ENCODE measurements at places on chromosomes 4 and X.

- DNase-seq = no peak
These were observed 92.2 kb downstream of the DCHS2 start for GRCh38 chr4:154399259-154399974.

GRCh38 chr4:100062921-100063320, 112.8 kb upstream of the H2AZ1 start:
- no peak for DNase-seq

DNA sequence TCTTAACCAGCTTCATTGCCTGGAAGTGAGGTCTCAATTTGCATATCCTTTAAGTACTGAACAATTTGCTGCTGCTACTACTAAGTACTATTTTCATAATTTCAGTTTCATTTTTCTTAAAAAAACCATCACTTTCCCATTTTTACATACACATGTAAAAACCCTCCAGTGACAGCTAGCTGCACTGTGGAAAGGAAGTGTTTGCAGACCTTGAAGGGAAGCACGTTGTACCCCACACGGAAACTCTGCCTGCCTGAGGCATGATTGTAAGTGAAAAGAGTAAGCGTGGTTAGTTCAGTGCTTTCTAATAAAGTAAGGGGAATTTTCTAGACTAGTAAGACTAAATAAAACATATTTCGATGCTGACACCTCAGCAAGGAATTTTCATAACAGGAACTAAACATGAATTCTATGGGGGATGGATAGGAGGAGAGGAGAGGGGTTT, 103.6 kb downstream of the RAPGEF2 start:
- no peak for DNase-seq

- DNase-seq = no peak
These were observed 999.9 kb downstream of the GLUD2 start for GRCh38 chrX:122047261-122047660.

DNA sequence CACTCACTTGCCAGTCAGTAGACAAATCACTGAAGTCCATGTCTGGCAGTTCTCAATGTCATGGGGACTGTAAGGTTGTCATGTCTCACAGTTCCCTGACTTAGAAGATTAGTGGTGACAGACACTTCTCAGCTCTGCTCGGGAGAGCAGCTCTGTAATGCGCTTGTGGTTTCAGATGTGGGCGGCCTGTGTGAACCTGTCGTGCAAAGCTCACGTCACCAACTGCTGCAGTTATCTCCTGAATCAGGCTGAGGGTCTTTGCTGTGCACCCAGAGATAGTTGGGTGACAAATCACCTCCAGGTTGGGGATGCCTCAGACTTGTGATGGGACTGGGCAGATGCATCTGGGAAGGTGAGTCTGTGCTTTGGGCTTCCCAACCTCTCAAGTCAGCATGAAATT, at the start of gene IL9R:
TSS of gene IL9R (plus strand) at position 261 of the 400 bp plus-strand sequence. CDS start at position 325, 64 bp downstream.
- no peak for DNase-seq

- DNase-seq = peak; percentile 89
These were observed 14.7 kb upstream of the ANXA5 start for GRCh38 chr4:121711263-121712000.

- DNase-seq = no peak
These were observed 56.6 kb downstream of the SPRY1 start for GRCh38 chr4:123453061-123453680.

DNA sequence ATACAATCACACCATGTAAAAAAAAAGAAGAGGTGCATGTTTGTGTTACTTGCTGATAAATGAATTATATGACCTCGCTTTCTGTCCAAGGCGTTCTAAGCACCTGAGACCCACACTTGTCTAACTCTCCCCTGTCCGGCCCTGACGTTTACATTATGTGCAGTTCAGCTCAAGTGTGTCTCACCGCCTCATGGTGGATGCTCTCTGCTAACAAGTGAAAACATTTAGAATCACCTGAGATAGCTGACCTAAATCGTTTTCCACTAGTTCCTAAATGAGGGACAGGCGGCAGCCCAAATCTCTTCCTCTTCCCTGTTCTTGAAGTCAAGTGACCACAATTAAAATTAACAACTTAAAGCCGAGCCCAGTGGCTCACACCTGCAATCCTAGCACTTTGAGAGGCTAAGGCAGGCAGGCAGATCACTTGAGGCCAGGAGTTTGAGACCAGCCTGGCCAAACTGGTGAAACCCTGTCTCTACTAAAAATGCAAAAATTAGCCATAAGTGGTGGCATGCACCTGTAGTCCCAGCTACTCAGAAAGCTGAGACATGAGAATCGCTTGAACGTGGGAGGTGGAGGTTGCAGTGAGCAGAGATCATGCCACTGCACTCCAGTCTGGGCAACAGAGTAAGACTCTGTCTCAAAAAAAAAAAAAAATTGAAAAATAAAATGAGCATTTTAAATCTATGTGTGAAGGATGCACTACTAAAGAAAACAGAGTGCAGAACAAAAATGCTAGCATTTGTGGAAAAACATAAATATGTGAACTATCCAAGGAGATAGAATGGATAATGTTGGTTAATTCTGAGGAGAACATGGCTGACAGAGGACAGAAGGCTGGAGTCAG, 3.9 kb upstream of the TIFA start:
- no peak for DNase-seq

GRCh38 chr4:26048378-26048882, 134.4 kb downstream of the SMIM20 start:
- DNase-seq = peak; percentile 74

- no peak for DNase-seq
These were observed 17.3 kb upstream of the CSTF2 start for GRCh38 chrX:100802843-100803242.

GRCh38 chr4:185192059-185192458, 11.7 kb downstream of the CFAP97 start:
- DNase-seq = no peak

- DNase-seq = no peak
These were observed 281.3 kb downstream of the PTTG2 start for GRCh38 chr4:38241541-38241940.

- no peak for DNase-seq
These were observed 545.3 kb upstream of the GRID2 start for GRCh38 chr4:91758487-91758886.

DNA sequence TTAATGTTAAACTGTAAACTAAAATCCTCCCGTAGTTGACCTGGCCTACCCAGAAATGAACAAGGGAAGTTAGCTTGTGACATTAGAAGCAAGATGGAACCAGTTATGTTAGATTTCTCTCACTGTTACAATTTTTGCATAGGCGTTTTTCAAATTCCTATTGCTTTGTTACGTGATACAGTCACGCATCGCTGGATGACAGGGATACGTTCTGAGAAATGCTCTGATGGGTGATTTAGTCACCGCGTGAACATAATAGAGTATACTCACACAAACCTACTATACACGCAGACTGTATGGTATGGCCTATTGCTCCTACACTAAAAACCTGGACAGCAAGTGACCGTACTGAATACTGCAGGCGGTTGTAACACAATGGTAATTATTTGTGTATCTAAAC, 46.7 kb upstream of the PUDP start:
- DNase-seq = no peak

DNA sequence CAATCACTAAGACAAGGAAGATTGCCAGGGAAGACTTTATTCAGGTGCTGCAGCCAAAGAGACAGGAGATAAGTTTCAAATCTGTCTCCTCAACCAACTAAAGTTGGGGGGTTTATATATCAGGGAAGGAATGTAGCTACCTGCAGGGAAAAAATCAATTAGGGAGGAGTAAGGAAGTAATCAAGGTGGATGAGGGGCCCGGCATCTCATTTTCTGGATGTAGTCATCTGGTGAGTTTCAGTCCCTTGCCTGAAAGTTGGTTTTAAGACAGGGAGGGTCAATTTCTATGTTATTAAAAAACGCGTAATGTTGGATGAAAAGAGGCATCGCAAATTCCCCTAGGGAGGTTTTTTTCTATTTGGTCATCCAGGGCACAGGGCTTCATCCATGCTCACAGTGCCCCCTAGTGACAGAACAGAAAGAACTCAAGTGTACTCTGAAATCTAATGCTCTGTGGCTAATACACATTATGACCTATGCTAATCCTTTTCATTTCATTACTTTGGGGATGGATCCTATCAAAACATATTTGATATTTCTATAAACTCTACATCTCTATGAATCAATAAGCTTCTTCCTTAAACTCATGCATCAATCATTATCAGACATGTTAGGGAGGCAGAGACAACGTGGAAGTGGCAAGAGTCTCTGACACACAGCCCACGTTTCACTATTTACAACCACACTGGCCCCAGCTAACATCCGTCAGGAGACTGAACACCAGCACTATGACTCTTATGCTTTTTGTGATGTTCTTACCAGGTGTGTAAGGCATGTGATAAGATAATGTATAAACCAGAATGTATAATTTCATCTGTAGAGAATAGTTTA, 1577.0 kb upstream of the TENM3 start:
- no peak for DNase-seq

GRCh38 chr4:173046818-173047217, 121.8 kb upstream of the GALNT7 start:
- DNase-seq = no peak

DNA sequence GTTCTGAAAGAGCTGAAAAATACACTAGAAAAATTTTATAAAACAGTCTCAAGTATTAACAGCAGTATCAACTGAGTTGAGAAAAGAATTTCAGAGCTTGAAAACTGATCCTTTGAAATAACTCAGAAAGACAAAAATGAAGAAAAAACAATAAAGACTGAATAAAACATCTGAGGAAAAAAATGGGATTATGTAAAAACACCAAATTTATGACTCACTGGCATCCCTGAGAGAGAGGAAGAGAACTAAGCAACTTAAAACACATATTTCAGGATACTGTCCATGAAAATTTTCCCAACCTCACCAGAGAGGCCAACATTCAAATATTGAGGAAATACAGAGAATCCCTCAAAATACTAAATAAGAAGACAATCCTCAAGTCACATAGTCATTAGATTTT, 22.9 kb downstream of the PABPC4L start:
- no peak for DNase-seq

DNA sequence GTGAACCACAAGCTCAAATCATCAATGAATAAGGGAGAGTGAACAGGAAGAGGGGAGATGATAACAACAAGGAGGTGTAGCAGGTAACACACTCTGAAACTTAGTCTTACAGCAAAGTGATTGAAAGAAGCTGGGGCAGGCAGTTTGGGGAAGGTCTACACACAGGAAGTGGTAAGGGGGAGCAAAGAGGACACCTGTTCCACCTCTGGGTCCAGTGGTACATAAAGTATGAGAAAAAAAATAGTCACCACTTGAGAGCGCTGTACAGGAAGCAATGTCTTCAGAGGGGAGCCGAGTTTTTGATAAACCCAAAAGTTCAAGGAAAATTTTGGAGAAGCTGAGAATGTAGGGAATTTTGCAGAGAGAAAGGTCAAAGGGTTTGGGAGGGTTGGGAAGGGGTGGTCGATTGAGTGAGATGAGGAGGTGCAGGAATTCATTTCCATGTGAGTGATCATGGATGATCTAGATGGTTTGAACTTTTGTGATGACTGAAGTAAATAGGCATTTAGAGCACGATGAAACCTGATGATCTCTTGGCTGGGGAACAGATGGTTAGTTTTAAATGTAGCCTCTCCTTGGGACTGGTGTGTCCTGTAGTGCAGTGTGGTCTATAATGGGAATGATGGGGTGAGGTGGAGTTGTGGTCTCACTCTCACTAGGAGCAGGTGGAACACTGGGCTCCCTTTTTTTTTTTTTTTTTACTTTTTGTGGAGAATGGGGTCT, 142.0 kb downstream of the RBMX2 start:
- no peak for DNase-seq

DNA sequence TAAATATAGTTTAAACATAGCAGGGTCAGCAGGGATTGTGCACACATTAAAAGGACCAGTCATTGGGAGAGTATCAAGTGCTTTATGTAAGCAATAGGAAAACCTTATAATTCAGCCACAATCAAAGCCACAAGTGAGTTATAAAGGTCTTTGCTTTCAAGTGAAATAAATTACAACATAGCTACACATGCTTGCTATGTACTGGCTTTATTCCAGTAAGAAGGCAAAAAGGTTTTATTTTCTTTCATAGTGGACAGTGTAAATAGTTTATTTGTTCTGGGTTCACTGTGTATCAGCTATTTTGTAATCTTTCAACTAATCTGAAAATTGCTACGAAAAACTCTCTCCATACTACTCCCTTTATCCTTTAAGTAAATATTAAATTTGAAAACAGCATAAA, 691.4 kb downstream of the PCDH7 start:
- DNase-seq = no peak

- DNase-seq = no peak
These were observed 7.2 kb downstream of the AFP start for GRCh38 chr4:73443224-73443623.

DNA sequence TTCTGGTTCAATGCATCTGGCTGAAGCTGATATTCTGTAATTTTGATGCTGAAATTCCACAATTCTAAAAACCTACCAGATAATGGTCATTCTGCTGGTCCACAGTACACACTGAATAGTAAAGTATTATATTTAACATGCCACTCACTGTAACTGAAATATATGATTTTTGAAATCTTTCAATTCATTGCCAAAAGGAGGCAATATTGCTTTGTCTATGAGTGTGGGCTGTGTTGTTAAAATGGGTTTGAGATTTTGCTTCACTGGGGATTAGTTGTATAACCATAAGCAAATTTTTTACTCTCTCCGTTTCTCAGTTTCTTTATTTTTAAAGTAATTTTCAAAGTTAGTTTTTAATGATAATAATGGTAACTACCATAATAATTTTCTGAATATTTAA, 1404.1 kb upstream of the IGFBP7 start:
- DNase-seq = no peak

GRCh38 chr4:133130171-133130570, 18.9 kb upstream of the PCDH10 start:
- DNase-seq = no peak

GRCh38 chr4:173937631-173938270, 345.7 kb downstream of the FBXO8 start:
- no peak for DNase-seq

GRCh38 chr4:21307709-21308108, 607.5 kb downstream of the PACRGL start:
- no peak for DNase-seq

GRCh38 chr4:1767770-1768366, 25.2 kb upstream of the FGFR3 start:
- no peak for DNase-seq

DNA sequence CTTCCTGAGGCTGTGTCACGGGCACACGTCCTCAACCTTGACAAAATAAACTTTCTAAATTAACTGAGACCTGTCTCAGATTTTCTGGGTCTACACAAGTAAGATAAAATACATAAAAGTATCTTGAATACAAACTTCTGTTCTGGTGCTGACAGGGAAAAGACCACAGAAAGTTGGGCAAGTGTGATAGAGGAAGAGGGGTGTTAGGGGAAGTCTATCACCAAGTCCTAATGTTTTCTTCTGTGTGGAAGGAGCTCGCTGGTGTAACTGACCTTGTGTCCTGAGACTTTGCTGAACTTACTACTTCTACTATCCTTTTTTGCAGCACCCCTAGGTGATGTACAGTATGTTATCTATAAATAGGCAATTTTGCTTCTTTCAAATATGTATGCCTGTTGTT, 97.0 kb upstream of the STIM2 start:
- DNase-seq = no peak

- no peak for DNase-seq
These were observed 52.1 kb downstream of the NELFA start for GRCh38 chr4:1956631-1957030.

- DNase-seq = peak; percentile 57
These were observed 96.5 kb upstream of the MAOA start for GRCh38 chrX:43559644-43560043.

- no peak for DNase-seq
These were observed 89.4 kb upstream of the PSAPL1 start for GRCh38 chr4:7524064-7524682.
